ENCODE measurements at places on chromosomes 1 and 21.
A peak's percentile ranks its signal among the peaks of the same experiment; 100 is the strongest.

GRCh38 chr21:31383770-31384169 lies 39.7 kb upstream of the TIAM1 start:
- no peak for DNase-seq

DNA sequence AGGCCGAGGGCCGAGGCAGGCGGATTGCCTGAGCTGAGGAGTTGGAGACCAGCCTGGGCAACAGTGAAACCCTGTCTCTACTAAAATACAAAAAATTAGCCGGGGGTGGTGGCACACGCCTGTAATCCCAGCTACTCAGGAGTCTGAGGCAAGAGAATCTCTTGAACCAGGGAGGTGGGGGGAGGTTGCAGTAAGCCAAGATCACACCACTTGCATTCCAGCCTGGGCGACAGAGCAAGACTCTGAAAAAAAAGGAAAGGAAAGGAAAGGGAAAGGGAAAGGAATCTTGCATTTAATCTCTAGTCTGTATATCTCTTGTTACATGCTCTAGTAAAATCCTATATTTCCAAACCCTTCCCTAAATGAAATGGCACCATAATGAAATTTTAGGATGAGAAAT lies 328.3 kb upstream of the ADGRL2 start:
- no peak for DNase-seq

- peak; percentile 82 for DNase-seq
Measured at GRCh38 chr21:34630536-34631143, 15.7 kb upstream of the RCAN1 start.

DNA sequence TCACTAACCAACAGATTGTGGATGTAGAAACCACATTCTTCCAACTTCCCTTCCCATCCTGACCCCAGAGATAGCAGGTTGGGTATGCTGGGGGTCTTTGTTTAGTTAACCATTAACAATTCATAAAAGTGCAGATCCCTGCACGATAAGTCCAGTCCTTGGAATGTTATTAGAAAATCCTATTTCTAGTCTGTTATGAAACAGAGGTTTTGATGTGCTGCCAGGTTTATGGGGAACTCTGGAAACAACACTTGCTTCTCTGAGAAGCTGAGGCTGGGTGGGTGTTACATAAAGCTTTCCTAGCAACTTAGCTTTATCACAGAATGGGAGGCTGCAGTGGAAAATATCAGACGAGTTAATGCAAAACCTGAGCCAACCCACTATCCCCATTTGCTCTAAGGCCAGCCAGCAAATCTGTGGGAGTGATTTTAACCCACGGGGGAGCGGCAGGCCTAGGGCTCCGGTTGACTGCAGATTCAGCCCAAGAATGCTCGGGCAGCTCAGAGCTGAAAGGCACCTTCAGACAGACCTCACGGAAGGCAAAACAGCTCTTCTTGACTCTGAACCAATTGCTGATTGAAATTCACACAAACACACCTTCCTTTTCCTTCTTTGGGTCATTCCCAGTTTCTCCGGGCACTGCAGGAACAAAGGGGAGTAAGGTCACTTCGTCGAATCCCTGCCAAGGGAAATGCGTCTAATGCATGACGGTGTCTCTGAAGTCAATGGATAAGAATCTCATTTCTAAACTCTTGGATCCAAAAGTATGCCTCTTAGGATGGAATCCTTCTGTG lies 111.7 kb upstream of the IRF2BP2 start:
- peak; percentile 63 for DNase-seq

- DNase-seq, result no peak
Measured at GRCh38 chr1:183101841-183102276, 78.6 kb downstream of the LAMC1 start.

- no peak for DNase-seq
Measured at GRCh38 chr1:206497363-206497762, 10.0 kb upstream of the RASSF5 start.

GRCh38 chr1:35361638-35362037 lies 93.1 kb downstream of the ZMYM4 start:
- DNase-seq, result no peak

GRCh38 chr21:38787461-38788274 lies 18.1 kb upstream of the ETS2 start:
- peak; percentile 36 for DNase-seq

DNA sequence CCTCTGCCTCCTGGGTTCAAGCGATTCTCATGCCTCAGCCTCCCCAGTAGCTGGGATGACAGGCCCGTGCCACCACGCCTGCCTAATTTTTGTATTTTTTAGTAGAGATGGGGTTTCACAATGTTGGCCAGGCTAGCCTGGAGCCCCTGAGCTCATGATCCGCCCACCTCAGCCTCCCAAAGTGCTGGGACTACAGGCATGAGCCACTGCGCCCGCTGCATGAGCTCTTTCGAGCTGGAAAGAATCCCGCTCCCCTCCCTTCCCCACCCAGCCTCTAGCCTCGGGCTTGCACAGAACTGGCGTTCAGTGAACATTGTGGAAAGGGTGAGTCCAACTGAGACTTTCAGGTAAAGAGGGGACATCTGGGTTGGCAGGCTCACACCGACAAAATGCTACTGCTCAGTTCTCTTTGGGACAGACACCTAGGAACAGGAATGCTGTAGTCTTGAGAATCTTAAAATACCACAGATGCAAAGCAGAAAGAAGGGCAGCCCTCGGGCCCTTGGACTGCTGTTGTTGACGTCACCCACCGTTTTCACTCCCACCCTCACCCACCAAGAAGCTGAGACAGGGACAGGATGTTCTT lies 9.7 kb upstream of the GNG4 start:
- no peak for DNase-seq

- no peak for DNase-seq
Measured at GRCh38 chr1:26730695-26731094, 34.9 kb downstream of the ARID1A start.

GRCh38 chr1:30185809-30186208 lies 537.6 kb downstream of the MATN1 start:
- DNase-seq, result no peak

DNA sequence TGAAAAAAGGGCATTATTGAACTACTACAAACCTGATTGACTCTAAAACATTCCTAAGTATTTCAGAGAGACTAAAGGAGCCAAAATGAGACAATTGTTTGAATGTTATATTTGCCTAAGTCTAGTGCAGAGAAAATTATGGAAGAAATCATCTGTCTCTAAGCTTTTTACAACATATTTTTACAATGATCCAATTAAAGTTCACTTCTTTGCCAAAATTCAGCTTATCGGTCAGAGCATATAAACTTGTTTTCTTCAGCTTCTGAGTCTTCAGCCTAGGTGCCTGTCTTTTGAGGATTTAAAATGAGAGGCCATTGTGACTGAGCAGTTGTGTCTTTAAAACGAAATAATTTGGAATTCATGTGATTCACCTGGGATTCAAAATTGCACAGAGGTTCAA lies 181.2 kb upstream of the SGIP1 start:
- no peak for DNase-seq

- no peak for DNase-seq
Measured at GRCh38 chr1:38287547-38287946, 241.0 kb upstream of the POU3F1 start.

DNA sequence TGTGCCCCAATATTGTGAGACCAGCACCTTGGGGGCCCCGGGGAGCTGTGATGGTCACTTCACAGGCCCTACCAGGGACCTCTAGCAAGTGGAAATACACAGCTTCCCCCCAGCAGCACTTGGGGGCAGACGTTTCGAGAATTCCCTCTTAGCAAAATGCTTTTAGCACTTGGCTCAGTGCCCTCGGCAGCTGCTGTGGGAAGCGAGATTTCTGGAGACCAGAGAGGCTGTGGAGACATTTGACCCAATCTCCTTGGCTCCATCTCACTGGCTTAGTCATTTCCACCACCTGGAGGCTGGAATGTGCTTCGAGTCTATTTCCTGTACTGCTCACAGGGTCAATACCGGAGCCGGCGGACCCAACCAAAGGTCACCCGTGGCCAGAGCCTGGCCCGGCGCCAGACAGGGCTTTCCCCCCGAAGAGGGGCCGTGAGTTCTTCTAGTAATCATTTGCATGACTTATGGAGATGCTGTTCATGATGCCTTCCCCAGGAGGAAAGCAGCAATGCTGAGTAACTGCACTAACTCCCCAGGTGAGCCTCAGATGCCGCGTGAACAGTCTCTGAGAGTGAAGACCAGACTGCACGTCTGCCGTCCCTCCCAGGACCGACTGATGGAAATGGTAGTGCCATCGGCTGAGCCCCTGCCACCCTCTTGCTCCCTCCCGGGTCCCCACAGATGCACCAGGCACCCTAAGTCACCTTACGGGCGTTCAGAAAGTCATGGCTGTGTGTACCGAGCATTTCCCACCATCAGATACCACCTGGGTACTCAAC lies 4.4 kb upstream of the C2CD2 start:
- peak; percentile 24 for DNase-seq

- DNase-seq, result peak; percentile 62
Measured at GRCh38 chr21:27425172-27425571, 458.3 kb upstream of the ADAMTS5 start.

GRCh38 chr1:55088413-55088812 lies 49.1 kb downstream of the PCSK9 start:
- no peak for DNase-seq

DNA sequence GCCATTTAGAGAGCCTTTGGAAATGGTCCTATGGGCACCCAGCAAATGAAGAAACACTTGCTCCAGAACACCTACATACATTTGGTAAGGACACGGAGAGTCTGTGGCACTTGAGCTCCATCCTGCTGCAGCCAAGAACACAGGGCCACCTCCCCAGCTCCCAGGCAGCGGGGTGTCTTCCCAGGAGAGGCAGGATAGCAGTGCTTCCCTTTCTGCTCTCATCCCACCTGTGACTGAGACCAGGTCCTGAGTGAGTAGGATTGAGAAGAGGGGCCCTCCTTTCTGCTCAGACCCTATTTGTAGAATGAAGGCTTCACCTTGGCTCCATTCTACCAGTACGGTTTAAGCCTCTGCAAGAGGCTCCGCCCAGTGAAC lies 4.1 kb downstream of the C1orf174 start:
- DNase-seq, result no peak

DNA sequence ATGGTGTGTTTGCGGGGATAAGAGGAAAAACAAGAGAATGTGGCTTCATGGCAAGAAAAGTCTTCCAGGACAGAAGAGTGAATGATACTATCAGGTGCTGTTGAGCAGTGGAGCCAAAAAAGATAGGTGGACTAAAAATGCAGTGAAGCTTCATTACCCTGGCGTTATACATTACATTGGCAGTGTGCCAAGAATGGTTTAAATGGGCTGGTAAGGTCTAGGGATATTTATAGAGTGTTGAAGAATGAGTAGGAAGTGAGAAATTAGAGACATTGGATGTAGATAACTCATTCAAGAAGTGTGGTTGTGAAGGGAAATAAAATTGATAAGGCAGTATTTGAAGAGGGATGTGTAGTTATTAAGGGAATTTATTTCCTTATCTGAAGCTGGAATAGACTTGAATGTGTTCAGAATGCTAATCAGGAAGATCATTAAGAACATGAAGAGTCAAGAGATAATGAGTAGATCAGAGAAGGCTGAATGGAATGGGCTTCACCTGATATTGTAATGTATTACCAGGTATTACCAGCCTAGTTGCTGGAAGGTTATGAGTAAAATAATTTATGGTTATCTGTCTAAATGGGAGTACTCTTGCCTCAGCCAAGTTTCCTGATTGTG lies 72.7 kb downstream of the MAST2 start:
- peak; percentile 10 for DNase-seq

DNA sequence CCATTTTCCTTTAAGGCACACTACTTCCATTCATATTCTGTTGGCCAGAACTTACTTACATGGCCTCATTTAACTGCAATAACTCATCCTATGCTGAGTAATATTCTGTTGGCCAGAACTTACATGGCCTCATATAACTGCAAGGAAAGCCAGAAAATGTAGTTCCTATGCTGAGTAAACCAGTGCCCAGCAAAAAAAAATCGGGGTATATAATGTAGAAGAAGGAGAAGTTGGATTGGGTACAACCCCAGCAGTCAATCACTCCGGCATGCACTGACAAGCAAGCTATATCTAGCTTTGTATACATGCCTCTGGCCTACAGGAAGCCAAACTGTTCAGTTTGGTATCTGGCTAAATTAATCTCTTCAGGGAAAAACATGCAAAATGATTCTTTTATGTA lies 39.4 kb upstream of the PPIH start:
- DNase-seq, result no peak

- DNase-seq, result no peak
Measured at GRCh38 chr1:118123116-118123839, 61.8 kb downstream of the SPAG17 start.
